ENCODE measurements at places on chromosomes 6 and 20.

- DNase-seq: no peak
Observed at GRCh38 chr20:32982617-32983458, 21.4 kb downstream of the SUN5 start.

DNA sequence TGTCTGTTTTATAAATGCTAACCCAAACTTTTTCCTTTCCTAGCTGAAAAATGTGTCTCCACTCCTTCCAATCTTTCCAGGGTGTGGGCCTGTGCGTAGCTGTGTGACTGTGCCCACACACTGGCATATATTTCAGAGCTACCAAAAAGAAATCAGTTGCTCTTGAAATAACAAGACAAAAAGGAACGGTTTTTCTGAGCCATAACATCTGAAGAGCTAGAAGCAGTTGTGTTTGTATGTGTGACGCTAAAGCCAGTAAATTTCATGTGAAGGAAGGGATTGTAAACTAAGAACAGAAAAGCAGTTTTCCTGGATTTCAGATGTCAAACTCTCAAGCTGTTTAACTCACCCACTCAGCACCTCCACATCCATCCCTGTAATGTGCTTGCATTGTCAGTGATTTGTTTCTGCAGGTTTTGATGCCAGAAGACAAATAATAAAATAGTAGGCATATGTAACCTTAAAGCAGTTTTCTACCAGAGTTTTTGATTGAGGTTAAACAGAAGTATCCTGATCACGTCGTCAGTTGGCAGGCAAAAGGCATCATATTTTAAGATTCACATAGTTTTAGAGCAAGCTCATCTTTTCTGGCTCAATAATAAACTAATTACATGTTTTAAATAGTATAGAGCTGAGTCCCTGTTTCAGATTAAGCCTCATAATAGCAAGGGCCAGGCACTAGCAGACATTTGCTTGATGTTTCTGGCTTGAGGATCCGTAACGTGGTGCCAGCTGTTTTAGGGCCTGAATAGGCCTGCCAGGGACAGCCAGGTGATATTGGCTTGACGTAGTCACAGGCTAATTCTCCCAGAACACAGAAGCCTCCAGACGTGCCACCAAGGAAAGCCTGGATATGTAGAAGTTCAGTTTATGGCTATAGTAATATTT is 90.9 kb downstream of the FOXO3 start:
- no peak for DNase-seq

GRCh38 chr20:24050119-24050518 is 61.5 kb upstream of the GGTLC1 start:
- DNase-seq: no peak

DNA sequence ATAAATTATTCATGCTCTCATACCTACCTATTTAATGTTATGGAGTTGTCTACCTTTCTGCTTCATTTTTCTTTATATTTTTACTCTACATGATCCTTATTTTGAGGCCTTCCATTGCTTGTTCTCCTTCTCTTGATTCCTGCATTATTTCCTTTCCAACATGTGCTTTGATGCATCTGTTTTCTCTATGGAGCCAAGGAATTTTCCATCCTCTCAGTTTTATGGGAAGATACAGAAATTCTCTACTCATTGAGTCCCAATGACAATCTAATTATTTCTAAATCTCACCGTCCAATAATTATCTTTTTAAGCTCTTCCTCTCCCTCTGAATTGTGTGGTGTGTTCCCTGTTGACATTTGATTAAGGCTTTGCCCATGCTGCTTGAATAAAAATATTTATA is 136.0 kb downstream of the PACRG start:
- no peak for DNase-seq

- no peak for DNase-seq
Observed at GRCh38 chr6:44456070-44456965, 68.8 kb downstream of the CDC5L start.

DNA sequence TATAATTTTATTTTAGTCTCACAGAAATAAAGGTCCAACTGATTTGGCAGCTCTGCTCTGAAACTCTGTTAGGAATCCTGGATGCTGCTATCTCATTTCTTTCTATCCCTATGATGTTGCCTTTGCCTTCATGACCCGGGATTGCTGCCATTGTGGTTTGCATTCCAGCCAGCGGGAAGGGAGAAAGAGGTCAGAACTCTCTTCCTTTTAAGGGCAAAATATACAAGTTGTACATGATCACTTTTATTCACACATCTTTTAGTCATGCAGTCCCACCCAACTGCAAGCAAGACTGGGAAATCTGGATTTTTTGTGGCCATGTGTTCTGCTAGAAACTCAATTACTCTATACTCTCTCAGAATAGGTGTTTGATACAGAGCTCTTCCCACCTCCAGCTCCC is 263.1 kb upstream of the ZFP64 start:
- no peak for DNase-seq

Measured in T-helper 1 cell (primary cell).